SIG-M5 (cell line): ENCODE measurements at places on chromosomes 5 and 9.

DNA sequence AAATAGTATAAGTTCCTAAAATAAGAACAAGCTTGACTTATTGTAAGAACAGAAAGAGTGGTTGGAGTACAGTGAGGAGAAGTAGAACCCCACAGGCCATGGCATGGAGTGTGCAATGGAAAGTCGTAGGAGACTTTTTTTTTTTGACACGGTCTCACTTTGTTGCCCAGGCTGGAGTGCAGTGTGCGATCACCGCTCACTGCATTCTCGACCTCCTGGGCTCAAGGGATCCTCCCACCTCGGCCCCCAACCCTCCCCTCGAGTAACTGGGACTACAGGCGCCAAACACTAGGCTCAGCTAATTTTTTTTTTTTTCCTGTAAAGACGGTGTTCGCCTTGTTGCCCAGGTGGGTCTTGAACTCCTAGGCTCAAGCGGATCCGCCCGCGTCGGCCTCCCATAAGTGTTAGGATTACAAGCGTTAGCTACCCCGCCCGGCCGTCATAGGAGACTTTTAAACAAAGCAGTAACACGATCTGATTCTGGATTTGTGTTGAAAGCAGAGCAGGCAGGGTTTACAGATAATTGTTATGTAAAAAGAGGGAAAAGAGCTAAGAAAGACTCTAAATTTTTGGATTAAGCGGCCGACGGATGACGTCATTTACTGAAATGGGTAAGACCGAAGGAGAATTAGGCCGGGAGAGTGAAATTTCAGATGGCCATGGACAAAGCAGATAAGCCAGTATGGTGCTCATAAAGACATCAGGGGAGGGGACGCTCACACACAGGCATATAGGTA, 752 bp downstream of the TSTD2 start:
- no peak for DNase-seq

- no peak for DNase-seq
Measured at GRCh38 chr9:88233091-88233490, 94.8 kb upstream of the SPATA31C2 start.

DNA sequence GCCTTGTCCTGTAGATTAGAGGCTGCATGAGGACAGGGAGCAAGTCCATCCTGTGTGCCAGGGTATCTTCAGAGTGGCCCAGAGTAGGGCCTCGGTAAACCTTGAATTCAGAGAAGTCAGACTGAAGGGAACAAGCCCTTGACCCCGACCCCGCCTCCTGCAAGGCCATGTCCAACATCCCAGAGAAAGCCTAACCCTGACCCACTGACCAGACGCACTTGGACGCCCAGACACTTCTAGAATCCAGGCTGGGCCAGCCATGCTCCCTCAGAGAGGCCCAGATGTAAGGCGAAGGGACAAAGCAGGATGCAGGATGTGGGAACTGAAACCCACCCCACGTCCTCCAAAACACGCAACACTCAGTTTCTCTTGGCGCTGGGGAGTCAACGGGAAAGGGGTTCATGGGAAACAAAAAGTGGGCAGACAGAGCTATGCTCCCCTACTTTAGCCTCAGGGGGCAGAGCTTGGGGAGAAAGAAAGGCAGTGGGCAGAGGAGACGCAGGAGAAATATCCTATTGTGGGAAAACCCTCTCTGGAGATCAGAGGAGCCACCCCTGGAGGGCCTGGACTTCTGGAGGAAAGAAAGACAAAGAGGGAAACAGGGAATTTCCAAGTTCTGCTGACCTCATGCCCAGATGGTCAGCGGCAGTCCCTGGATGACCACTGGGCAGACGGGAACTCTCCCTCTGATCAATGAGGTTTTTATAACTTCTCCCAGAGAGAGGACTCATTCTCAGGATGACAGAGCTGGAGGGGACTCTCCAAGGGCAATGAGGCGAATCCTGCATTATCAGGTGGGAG, 13.0 kb downstream of the TNIP1 start:
- no peak for DNase-seq

- no peak for DNase-seq
Measured at GRCh38 chr5:62720031-62720441, 141.4 kb downstream of the LRRC70 start.

- no peak for DNase-seq
Measured at GRCh38 chr5:172881691-172882370, 47.8 kb downstream of the ERGIC1 start.

GRCh38 chr5:108255468-108255867, 126.4 kb downstream of the FBXL17 start:
- no peak for DNase-seq
